Hepatocyte (in vitro differentiated cells): ENCODE measurements at places on chromosomes 7 and 10.

GRCh38 chr7:66281678-66282590 lies 76.8 kb downstream of the TPST1 start:
- peak; percentile 27 for DNase-seq

- DNase-seq, result no peak
Observed at GRCh38 chr7:55365205-55365674, at the start of gene LANCL2. TSS of gene LANCL2 (plus strand) at chr7:55365337. CDS start at chr7:55366026, 689 bp downstream.

GRCh38 chr10:80662429-80663261 lies 124.9 kb downstream of the SH2D4B start:
- DNase-seq, result peak; percentile 89

- DNase-seq, result peak; percentile 91
Observed at GRCh38 chr7:151459726-151460473, 20.0 kb upstream of the CRYGN start.

DNA sequence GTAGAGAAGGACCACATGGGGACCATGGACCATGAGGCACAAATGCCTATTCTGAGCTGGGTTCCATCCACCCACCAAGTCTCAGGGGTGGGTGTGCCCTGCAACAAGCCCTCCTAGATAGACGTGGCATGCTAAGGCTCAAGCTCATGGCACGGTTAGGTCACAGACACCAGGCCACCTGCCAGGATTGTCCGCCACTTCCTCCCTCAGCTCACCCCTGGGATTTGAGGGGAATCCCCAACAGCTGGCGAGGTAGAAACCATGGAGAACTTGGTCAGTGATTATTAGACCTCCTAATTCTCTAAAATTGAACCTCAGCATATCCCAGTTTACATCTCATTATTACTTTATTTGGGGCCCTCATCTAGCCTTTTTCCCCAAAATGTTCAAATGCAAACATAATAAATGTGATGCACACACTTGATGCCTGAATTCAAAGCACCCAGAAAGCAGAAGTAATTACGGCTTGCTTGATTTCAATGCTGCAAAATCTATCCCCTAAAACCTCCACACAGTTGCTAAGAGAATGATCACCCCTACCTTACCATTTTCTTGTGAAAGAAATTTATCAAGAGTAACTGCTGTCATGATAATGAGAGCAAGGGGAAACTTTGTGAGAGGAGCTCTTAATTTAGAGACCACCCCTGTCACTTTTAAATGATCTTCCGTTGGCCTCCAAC lies 366.6 kb upstream of the PFKP start:
- no peak for DNase-seq

DNA sequence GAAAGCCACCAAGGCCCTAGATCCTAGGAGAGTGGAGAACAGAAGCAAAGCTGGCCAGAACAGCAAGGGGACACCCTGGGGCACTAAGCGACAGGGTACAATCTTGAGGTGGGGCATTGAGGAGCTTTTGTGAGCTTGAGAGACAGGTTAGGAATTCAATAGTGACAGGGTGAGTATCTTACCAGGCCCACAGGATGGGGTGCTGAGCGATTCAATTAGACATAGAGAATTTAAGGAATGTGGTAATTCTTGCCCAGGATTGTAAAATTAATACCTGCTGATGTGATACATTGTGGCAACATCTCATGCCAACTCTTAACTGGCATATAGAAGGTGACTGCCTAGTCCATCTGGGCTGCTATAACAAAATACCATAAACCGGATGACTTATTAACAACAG lies 14.0 kb downstream of the RBP3 start:
- DNase-seq, result no peak

- peak; percentile 27 for DNase-seq
Observed at GRCh38 chr10:26627324-26627723, 70.2 kb upstream of the PDSS1 start.

DNA sequence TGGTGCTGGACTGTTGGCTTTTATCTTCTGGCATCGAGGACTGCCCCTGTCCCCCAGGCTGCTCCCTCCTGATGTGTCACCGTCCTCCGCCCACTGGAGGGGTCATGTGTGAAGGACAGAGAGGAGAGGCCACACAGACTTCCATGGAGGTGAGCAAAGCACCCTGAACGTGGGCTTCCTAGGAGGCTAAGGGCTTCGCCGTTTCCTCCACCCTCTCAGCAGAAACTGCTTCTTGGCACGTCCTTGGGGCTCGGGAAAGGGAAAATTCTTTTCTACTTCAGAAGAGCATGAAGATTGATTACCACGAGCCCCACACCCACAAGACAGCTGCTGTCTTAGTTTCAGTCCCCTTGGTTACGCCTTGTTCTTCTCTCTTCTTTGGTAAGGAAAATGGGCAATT lies 218.2 kb downstream of the CCDC3 start:
- no peak for DNase-seq

DNA sequence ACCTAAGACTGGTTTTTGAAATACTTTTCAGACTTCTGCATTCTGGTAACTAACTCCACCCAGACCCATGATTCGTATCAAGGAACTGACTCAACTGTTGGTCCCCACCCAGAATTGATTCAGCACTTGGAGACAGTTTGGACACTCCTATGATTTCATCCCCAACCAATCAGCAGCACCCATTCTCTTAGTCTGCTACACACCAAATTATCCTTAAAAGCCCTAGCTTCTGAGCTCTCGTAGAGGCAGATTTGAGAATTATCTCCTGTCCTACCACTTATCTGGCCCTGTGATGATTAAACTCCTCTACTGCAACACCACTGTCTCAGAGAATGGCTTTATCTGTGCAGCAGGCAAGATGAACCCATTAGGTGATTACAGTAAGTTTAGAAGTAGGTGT lies 7.7 kb upstream of the GSTO1 start:
- no peak for DNase-seq

DNA sequence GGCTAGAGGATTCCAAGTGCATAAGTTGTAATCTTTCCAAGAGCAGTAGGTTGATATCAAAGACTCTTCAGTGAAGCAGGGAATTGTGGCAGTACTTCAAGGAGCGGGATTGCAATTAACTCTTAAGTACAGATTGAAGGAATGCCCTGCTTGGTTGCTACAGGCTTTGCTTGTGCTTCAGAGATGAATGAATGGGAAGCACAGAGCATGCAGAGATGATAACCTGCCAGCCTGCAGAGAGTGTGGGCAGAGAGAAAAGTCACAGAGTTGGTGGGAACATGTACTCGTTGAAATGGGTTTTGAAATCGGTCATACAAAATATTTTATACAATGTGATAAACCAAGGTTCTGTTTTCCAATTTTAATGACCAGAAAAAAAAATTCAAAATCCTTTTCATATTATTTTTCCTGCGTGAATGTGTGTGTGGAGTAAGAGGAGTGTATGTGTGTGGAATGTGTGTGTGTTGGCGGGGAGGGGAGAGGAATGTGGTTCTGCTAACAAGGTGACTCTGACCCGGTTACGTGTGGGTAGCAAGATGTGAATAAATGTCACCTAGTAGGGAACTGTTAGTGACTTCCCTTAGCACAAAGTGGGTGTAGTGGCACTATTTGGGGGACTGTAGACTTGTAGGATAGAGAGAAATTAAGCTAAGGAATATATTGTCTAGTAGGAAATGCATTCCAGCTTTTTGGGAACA lies 697.8 kb downstream of the GATA3 start:
- no peak for DNase-seq

DNA sequence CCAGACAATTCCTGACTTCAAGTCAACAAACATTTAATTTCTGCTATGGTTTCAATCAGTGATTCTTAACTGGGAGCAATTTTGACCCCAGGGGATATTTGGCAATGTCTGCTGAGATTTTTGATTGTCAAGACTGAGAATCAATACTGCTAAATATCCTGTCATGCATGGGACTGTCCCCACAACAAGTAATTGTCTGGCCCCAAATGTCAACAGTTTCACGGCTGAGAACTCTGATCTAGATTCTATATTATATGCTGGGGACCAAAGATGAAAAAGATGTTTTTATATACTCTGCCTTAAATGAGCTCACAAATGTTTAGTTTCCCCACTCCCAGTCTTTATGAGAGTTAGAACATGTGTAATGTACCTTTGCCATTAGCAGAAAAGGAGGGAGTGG lies 19.2 kb downstream of the ANKRD7 start:
- DNase-seq, result no peak

GRCh38 chr10:45095286-45095685 lies 94.6 kb downstream of the ZNF22 start:
- DNase-seq, result no peak

GRCh38 chr7:3897430-3898372 lies 596.6 kb downstream of the SDK1 start:
- peak; percentile 69 for DNase-seq

DNA sequence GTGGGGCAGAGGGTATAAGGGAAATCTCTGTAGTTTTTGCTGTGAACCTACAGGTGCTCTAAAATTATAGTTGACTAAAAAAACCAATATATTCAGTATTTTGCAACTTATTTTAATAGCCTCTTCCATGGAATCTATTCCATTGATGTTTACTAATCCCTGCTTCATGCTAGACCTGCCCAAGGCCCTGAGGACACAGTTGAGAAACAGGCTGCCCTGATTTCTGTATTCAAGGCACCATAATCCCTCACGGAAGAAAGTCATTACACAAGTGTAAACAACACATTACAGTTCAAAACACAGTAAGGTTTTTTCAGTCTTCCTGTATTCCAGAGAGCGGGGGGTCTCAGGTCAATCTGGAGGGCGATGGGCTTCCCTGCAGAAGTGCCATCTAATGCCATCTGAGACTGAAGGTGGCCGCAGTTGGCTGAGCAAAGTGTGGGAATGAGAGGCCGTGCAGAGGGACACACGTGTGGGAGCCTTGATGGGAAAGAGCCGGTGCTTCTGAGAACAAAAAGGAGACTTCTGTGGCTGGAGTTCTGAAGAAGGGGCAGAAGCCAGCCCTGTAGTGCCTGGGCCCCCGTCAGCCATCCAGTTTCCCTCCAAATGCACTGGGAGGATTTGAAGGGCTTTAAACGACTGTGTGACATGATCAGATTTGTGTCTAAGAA lies 146.9 kb downstream of the PTPN20 start:
- no peak for DNase-seq
